ENCODE measurements at places on chromosomes 11 and 22. TPM values are rescaled to one million over a fixed set of nuclear protein-coding genes. Genes with fewer than 3 reads are reported as not detected.

DLAT gene
- total RNA-seq: 189 TPM

SUSD2 gene
- total RNA-seq: 3.3 TPM

SLC16A8 gene
- total RNA-seq: not detected

SF3B2 gene
- 70.4 TPM for total RNA-seq

METTL15 gene
- 10.5 TPM for total RNA-seq

SGSM1 gene
- total RNA-seq: 11.6 TPM

PLA2G6 gene
- 17.0 TPM for total RNA-seq
